ENCODE measurements at places on chromosomes 2 and 18.
A peak's percentile ranks its signal among the peaks of the same experiment; 100 is the strongest.

GRCh38 chr2:55936351-55936750, 12.8 kb upstream of the EFEMP1 start:
- no peak for DNase-seq

DNA sequence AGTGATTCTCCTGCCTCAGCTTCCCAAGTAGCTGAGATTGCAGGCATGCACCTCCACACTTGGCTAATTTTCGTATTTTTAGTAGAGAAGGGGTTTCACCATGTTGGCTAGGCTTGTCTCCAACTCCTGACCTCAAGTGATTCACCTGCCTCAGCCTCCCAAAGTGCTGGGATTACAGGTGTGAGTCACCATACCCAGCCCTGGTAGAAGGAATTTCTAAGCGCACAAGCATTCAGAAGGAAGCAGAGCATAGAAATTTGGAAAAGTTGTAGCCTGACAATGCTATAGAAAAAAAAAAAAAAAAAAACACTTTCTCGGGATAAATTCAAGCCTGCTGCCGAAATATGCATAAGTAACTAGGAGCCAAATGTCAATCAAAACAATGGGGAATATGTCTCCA, 249.4 kb downstream of the GRB14 start:
- DNase-seq, result no peak

DNA sequence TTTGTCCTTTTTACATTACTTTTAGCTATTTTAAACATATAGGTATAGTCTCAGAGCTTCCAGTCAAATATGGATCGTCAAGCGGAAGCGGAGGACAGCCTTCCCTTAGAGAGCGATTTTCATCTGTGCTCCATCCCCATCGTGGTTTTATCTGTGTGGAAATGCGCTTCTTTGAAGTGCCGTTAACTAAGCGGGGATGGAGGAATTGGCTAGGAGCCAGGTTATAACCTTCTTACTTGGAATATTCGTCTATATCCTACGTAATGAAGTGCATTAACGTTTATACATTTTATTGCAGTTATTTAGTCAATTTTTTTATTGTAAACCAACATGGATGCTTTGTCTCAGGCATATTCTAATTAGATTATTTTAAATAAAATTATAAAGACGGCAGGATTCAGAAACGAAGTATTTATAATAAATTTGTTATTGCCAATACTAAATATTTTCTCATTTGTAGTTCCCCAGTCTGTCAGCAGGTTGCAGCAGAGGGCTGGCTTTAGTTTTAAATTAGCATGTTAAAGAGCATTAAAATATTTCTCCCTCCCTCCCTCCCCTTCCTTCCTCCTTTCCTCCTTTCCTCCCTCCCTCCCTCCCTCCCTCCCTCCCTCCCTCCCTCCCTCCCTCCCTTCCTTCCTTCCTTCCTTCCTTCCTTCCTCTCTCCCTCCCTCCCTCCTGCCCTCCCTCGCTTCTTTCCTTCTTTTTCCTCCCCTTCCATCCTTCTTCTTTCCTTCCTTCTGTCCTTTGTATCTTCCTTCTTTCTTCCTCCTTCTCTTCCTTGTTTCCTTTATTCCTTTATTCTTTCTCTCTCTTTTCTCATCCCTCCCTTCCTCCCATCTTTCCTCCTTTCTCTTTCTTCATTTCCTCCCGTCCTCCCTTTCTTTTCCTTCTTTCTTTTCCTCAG, 80.6 kb upstream of the DOCK10 start:
- peak; percentile 2 for DNase-seq

GRCh38 chr2:25822190-25823117, 55.8 kb downstream of the ASXL2 start:
- no peak for DNase-seq

DNA sequence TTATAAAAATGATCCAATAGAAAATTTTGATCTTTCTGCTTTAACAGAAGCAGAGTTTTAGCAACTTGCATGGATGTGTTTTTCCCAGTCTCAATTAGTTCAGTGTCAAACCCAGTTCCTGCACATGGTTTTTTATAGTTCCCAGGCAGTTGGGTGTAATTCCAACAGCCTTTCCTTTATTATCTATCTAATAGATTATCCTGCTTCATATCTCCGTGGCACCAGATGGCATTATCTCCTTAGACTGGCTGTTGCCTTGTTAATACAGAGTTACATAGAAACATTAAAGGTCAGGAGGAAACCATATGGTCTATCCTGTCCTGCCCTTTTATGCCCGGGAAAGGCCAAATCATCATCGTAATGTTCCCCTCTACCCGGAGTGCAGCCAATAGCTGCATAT, 400.9 kb upstream of the SMIM21 start:
- DNase-seq, result peak; percentile 16

- DNase-seq, result no peak
These were observed 330.7 kb upstream of the CHAC2 start for GRCh38 chr2:53436882-53437281.

GRCh38 chr2:190674966-190675650, 26.2 kb downstream of the NAB1 start:
- no peak for DNase-seq

DNA sequence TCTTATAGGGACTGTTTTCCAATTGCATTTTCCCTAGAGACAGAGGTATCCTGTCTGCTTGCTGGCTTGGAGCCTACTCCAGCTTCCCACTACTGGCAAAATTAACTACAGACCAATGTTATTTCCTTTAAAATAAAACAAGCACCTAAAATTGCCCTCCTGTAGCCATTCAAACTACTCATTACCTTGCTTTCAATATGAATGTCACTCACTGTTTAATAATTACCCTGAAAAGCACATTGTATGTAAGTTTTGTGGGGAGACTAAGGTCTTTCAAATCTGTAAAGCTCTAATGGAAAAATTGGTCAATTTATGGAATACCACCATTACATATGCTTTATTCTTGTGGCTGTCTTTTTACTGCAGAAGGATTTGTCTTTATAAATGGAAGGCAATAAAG, 87.3 kb downstream of the DOCK10 start:
- no peak for DNase-seq

- no peak for DNase-seq
These were observed 144.2 kb downstream of the TCF4 start for GRCh38 chr18:55443776-55444175.

DNA sequence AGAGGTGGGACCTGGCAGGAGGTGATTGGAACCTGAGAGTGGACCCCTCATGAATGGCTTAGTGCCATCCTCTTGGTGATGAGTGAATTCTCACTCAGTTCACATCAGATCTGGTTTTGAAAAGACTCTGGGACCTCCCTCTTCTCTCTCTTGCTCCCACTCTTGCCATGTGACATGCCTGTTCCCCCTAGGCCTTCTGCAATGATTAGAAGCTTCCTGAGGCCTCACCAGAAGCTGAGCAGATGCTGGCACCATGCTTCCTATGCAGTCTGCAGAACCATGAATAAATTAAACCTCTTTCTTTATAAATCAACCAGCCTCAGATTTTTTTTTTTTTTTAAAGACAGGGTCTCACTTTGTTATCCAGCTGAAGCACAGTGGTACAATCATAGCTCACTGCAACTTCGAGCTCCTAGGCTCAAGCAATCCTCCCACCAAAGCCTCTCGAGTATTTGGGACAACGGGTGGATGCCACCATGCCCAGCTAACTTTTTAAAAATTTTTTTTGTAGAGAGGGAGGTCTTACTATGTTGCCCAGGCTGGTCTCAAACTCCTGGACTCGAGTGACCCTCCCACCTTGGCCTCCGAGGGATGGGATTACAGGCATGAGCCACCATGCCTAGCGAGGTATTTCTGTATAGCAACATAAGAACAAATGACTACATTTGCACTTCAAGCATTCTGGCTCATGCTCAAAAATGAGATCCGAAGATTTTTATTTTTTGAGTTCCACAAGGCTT, 2.0 kb upstream of the ZFAND2B start:
- no peak for DNase-seq

DNA sequence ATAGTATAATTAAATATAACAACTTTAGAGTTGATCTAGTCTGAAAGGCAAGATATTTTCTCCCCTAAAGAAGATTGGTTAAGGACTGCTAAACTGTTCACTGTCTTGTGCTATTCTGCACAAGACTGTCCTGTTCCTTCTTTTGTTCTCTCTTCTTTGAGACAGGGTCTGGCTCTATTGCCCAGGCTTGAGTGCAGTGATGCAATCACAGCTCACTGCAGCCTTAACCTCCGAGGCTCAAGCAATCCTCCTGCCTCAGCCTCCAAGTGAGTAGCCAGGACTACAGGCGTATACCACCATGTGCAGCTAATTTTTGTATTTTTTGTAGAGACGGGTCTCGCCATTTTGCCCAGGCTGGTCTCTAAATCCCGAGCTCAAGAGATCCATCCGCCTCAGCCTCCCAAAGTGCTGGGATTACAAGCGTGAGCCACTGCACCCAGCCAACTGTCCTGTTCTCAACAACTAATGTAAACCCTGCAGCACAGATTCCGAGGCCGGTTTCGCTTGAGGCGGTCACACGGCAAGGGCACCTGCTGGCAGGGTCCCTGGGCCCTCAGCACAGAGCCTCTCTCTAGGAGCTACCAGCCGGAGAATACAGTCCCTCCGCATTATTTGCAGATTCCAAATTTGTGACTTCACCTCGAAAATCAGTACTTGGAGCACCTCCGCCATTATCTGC, 16.4 kb downstream of the PXDN start:
- DNase-seq, result no peak

DNA sequence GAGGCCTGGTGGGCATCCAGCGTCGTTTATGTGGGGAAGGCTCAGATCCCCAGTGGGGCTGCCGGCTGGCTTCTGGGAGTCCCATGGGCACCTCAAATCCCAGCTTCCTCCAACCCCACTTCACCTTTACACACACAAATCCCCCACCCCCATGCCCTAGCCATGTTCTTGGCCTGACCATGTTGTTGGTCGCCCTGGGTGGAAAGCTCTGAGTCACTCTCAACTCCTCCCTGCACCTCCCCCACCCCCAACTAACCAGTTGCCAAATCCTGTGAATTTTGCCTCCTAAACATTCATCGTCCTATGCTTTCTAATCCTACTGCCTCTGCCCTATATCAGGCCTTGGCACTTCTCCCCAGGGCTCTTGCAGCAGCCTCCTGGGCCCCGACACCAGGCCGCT, 6.4 kb downstream of the TNS1 start:
- no peak for DNase-seq

DNA sequence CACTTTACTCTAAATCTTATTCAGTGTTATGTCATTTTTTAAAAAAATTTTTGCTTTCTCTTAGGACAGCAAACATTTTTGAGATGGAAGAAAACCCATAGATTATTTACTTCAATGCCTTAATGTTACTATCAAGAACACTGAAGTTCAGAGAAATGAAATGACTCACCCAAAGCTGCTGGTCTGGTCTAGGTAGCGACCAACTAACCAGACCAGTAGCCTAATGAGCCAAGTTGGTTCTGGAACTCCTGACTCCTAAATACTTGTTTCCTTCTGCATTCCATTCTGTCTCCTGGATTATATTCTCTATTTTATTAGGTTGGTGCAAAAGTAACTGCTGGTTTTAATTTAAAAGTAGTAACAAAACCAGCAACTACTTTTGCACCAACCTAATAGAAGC, 35.4 kb downstream of the SLC8A1 start:
- no peak for DNase-seq

GRCh38 chr2:120768112-120769048, 32.7 kb downstream of the GLI2 start:
- no peak for DNase-seq

GRCh38 chr18:3410273-3410672, 39.7 kb upstream of the TGIF1 start:
- DNase-seq, result no peak

- peak; percentile 19 for DNase-seq
These were observed 78.4 kb downstream of the DPP4 start for GRCh38 chr2:161995553-161996016.

- DNase-seq, result no peak
These were observed 1132.5 kb upstream of the CELF4 start for GRCh38 chr18:38698088-38698487.

DNA sequence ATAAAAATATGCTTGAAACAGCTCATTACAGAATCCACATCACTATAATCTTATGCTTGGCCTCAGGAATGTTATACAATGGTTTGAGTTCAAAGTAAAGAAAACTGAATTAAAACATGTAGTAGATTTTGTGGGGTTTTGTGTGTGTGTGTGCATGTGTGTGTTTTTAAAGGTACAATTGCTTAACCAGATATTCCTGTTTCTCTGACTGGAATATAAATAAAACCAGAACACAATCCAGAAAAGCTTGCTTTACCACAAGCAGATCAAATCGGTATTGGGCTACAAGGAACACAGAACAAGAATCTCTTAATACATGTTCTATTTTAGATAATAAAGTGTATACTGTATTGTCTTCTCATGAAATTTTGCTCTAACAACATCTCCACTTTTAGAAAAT, 110.0 kb downstream of the TMEM247 start:
- DNase-seq, result no peak

DNA sequence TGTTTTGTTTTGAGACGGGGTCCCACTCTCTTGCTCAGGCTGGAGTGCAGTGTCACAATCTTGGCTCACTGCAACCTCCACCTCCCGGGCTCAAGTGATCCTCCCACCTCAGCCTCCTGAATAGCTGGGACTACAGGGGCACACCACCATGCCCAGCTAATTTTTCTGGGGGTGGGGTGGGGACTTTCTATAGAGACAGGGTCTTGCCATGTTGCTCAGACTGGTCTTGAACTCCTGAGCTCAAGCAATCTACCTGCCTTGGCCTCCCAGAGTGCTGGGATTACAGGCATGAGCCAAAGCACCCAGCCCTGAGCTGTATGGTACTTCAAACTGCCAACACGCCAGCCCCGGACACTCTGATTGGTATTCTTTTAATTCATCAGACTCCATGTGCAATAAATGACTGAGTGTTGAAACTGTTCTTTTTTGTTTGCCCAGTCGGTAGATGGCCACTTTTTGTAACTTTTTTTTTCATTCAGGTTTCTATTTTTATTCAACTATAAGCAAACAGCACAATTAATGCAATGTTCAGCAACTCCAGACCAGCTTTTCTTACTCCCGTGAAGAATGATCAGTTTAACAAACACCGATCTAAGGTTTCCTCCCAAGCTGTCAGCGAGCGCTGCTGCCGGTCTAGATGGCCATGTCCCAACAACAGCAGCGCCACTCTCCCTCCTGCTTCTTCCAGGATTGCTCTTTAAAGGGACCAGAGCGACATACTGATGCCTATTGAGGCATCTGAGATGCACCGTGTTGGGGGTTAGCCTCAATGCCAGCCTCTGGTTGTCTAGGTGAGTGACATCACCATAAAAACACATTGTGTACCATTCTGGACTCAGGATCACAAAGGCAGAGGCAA, 12.5 kb upstream of the TGOLN2 start:
- no peak for DNase-seq
